ENCODE measurements at places on chromosomes 7 and 10.
A peak's percentile ranks its signal among the peaks of the same experiment; 100 is the strongest.

- no peak for DNase-seq
These were observed 1305.4 kb upstream of the SORCS1 start for GRCh38 chr10:108469940-108470339.

- DNase-seq, result no peak
These were observed 264.7 kb downstream of the ELFN1 start for GRCh38 chr7:1934756-1935155.

- no peak for DNase-seq
These were observed 900.6 kb upstream of the LRRTM3 start for GRCh38 chr10:66025186-66025585.

DNA sequence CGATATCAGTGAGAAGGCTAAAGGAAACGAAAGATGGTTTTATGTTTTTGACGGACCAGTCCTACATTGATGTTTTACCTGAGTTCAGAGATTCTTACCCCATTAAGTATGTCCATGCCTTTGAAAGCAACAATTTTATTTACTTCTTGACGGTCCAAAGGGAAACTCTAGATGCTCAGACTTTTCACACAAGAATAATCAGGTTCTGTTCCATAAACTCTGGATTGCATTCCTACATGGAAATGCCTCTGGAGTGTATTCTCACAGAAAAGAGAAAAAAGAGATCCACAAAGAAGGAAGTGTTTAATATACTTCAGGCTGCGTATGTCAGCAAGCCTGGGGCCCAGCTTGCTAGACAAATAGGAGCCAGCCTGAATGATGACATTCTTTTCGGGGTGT is 27.7 kb downstream of the MET start:
- no peak for DNase-seq

GRCh38 chr10:6321880-6322279 is 119.1 kb downstream of the PFKFB3 start:
- DNase-seq, result no peak

GRCh38 chr7:27911920-27912319 is 172.0 kb downstream of the TAX1BP1 start:
- DNase-seq, result no peak

DNA sequence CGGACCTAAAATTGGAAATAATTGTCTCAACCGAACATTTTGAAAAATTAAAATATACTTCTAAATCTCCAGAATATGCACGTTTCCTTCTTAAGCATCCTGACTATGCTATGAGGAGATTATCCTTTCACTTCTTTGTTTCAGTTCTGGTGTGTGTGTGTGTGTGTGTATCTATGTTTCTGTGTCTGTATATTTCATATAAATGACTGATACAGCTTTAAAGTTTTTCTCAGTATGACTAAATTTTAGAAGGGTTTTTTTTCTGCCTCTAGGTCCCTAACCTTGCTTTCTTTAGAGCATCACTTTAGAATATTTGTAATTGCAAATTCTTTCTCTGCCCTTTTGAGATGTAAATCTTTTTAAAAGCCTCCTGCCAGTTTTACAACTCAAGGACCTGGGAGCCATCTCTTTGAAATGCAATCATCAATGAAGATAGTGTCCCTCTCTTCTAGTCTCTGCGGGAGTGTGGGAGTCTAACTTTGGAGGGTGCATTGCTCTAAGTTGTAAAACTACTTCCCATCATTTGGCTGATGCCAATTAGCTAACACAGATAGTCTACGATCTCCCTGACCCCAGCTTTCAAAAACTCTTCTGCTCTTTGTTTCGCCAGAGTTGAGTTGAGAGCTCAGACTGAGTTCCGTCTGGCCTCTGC is 782.0 kb upstream of the ZWINT start:
- no peak for DNase-seq

DNA sequence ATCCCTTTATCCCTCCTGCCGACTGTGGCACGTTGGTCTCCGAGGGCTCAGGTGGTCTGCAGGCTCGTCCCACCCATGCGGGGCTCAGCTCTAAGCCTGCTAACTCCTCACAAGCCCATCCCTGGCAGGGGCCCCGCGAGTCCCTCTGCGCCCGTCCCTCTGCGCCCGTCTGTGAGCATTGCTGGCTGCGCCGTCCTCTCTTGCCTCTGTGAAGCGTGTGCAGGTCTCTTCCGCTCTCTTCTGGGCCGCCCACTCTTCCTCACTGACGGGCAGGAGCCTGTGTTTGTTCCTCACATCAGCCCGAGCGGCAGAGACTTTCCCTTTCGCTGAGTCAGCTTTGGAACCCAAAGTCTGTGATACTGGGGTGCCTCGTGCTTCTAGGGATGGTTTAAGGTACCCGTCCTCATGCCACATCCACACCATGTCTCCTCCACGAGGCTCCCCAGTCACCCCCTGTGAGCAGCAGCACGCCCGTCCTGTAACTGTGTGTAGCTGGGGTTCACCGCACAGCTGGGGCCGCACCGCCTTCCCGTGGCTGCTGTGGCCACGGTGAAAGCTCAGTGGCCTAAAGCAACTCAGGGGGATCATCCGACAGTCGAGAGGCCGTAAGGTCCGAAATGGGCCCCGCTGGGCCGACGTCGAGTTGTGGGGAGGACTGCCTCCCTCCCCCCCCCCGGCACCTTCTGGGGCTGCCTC is 35.5 kb downstream of the ADGRA1 start:
- no peak for DNase-seq

DNA sequence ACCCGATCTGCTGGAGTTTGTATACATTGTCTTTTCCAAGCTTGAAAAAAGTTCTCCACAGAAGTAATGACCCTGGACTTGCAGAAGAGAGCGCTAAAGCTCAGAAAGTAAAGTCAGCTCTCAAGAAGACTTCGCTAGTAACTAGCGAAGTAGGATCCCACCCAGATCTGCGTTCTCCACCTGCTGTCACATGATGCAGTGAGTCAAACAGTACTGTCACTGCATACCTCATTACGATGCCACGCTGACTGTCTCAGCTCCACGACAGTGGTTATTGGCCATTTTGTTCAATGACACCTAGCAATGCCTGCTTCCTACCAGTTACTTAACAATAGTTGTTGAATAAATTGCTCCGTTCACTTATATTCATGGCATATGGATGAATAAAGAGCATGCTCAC is 29.7 kb upstream of the SEC61G start:
- DNase-seq, result peak; percentile 43

GRCh38 chr10:90675621-90676020 is 182.2 kb downstream of the HTR7 start:
- no peak for DNase-seq

DNA sequence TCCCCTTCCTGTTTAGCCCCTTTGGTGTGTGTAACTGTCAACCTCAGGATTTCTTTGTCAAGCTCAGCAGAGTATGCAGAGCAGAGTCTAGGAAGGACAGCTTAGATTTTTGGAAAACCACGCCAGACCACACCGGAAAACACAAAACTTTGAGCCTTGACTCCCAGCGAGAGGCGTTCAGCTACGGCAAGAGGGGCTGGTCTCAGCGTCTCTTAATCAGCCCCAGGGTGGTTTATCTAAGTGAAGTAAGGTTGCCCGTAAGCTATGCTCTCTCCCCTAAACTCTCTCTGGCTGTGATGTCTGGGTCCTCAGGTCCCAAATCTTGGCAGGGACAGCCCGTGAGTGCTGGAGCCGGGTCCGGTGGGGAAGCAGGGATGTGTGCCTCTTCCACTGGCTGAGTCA is 230.9 kb downstream of the KLF6 start:
- DNase-seq, result no peak

DNA sequence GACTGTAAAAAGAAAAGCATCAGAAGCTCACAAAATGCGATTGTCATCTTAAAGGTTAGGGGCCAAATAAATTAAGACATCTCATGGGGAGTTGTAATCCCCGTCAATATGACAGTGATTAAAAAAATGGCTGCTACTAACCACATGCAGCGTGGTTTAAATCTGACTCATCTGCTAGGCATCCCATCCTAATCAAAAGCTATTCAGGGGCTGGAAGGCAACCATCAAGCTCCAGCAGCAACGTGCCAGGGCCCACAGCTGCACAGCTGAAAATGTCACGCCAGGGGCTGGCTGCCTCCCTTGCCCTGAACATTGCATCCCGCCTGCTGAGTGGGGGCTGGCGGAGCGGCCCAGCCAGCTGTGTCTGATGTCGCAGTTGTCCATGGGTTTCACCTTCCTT is 66.3 kb upstream of the FRMD4A start:
- no peak for DNase-seq

DNA sequence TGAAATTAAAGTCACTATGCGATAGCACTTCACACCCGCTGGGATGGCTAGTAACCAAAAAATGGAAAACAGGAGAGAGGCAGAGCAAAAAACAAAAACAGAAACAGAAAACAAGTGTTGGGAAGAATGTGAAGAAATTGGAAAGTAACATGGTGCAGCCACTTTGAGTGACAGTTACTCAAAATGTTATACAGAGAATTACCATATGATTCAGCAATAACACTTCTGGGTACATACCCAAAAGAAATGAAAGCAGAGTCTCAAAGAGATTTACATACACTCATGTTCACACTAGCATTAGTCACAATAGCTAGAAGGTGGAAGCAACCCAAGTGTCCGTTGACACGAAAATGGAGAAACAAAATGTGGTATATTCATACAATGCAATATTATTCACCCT is 88.6 kb upstream of the KCNIP2 start:
- DNase-seq, result no peak

GRCh38 chr10:17122726-17123661 is 6.6 kb downstream of the CUBN start:
- no peak for DNase-seq

Measured in NCI-H524 treated with DMSO at 0.1 percent for 48 hours (cell line).